Activated naive CD4-positive, alpha-beta T cell treated with anti-CD3 and anti-CD28 coated beads for 36 hours (primary cell): ENCODE measurements at places on chromosomes 12 and 14.

DNA sequence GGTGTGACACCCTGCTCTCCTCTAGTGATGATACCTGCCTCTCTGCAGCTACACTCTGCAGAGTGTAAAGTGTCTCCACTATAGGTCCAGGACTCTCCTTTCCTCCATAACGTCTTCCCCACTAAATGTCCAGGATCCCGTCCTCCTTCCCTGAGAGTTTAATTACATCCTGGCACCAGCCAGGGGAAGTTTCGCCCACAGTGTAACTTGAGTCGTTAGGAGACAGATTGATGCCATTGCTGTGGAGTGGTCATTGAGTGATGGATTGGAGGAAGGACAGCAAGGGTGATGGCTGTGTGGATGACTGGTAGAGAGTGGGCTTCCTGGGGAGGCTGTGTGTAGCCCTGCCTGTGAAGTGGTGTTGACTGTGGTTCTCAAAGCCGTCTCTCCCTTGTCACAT is 84.0 kb upstream of the TMEM132D start:
- no peak for DNase-seq
- no peak overlapping the region for H3K27ac ChIP-seq
- H3K27me3 ChIP-seq: peaks cover 13% of the 10 kb centered on the region
- no peaks in the 10 kb centered on the region for H3K4me1 ChIP-seq
- H3K36me3 ChIP-seq: no peaks in the 10 kb centered on the region

GRCh38 chr12:78226763-78227162 is 396.1 kb downstream of the NAV3 start:
- H3K27me3 ChIP-seq: no peaks in the 10 kb centered on the region
- H3K4me3 ChIP-seq: no peak overlapping the region
- no peak overlapping the region for H3K27ac ChIP-seq
- DNase-seq: no peak
- no peaks in the 10 kb centered on the region for H3K36me3 ChIP-seq
- peaks cover 3% of the 10 kb centered on the region for H3K4me1 ChIP-seq

DNA sequence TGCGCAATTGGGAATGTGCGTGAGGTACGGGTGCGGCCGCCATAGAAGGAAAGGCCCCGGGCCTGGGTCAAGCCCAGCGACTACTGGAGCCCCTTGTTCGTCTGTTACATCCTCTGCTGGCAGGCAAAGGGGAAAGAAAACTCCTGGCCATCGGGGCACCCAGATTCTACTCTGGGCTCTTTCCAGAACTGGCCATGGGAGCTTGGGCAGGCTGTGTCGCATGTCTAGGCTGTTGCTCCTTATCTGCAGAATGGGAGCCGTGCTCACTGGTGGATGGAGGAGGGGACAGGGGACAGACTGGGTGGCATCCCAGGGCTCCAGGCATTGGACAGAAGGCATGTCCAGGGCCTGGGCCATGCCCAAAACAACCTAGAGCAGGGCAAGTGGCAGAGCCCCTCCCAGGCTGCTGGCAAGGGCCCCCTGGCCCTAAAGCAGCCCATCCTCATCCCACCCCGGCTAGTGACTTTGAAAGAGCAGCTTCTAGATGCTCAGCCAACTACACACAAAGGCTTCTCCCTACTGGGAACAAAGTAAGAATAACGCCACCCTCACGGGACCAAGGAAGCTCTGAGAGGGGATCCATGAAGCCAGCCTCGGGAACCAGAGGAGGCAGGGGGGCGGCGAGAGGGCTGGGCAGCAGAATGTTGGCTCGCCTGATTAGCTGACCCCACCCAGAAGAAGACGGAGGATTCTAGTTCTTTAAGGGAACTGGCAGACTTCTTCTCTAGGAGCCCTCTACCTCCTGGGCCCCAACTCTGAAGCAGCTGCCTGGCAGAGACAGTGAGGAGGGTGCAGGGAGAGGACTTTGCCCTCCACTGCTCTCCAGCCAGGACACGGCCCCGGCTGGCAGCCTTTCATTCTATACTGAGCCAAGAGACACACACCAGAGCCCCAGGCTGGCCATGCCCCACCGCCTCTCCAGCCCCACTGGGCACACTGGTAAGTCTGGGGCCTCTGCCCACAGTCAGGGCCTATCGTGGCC is 96.8 kb downstream of the SINHCAF start:
- H3K27me3 ChIP-seq: no peaks in the 10 kb centered on the region
- no peak overlapping the region for H3K4me3 ChIP-seq
- no peaks in the 10 kb centered on the region for H3K36me3 ChIP-seq
- no peak overlapping the region for H3K27ac ChIP-seq
- DNase-seq: no peak

DNA sequence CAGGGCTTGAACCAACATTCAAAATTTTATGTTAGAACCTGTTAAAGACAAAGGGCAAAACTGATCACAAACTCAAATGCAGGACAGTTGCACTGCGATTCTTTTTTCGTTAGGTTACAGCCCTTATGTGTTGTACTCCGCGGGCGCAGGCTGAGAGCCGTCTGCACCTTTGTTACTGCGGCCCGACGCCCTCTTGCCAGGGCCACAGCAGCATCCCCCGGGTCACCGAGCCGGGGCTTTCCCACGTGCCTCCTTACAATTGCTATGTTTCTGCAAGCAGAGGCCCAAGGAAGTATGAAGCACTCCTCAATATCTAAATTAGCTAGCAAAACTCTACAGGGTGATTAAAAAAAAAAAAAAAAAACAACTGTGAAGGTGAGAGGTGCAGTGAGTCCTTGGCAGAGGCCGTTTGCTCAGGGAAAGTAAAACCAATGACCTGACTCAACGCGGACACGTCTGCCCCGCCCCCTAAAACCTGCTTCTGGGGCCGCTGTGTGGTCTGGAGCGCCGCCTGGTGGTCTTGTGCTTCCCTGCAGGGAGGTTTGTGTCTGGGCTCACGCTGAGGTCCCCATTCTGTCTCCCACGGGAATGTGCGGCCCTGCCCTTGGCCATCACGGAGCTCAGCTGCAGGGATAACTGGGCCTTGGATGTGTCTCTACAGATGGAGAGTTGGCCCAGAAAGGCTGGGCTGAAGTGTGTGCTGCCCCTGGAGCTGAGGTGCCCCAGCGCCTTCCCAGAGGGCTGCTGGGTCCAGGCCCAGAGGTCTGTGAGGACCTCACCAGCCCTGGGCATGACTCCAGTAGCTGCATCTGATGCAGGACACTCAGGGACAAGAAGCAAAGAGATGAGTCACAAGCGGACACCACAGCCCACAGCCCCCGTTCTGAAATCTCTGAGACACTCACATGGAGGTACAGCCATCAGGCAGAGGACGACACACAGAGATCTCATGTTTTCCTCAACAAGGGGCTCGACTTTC is 418.5 kb downstream of the TMEM121 start:
- peak; percentile 91 for DNase-seq
- no peak overlapping the region for H3K4me3 ChIP-seq
- H3K27ac ChIP-seq: no peak overlapping the region
- H3K4me1 ChIP-seq: peaks cover 8% of the 10 kb centered on the region

DNA sequence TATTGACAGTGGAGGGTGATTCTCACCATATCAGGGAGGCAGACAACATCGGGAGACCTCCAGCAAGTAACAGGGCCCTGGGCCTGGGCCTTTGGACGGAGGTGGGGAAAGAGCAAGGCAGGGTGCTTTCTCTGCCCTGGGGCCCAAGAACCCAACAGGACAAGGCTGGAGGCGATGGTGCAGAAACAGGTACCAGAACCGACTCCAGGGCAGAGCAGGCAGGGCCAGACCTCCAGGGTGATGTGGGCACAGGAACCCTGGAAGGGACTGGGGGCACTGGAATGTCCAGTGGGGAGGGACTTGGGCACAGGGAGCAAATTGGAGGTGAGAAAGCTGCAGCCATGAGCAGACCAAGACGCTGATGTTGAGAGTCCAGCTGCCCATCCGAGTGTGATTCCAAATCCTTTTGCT is 44.4 kb downstream of the PRMT8 start:
- no peak overlapping the region for H3K27ac ChIP-seq
- no peak for DNase-seq
- H3K36me3 ChIP-seq: no peaks in the 10 kb centered on the region
- no peak overlapping the region for H3K4me3 ChIP-seq

GRCh38 chr12:90978117-90978770 is 23.3 kb upstream of the CCER1 start:
- H3K4me3 ChIP-seq: no peak overlapping the region
- no peak for DNase-seq
- no peaks in the 10 kb centered on the region for H3K36me3 ChIP-seq
- peaks cover 6% of the 10 kb centered on the region for H3K27me3 ChIP-seq
- H3K27ac ChIP-seq: no peak overlapping the region

DNA sequence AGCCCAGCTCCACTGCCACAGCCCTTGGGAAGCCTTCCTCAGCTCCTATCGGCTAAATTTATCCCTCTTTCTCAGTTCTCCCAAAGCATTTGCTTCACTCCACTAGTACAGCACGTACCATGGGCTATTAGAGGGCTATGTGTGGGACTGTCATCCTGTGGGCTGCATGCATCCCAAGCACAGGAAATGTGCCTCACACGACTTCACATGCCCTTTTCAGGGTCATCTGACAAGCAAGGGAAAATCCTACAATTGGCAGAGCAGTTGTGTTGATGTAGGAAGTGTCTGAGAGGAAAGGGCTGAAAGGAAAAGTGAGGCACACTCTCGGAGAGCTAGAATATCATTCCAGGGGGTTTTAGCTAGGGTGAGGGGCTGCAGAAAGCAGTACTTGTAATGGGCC is 47.6 kb downstream of the NINJ2 start:
- H3K4me3 ChIP-seq: no peak overlapping the region
- H3K36me3 ChIP-seq: no peaks in the 10 kb centered on the region
- DNase-seq: no peak
- H3K27me3 ChIP-seq: no peaks in the 10 kb centered on the region

DNA sequence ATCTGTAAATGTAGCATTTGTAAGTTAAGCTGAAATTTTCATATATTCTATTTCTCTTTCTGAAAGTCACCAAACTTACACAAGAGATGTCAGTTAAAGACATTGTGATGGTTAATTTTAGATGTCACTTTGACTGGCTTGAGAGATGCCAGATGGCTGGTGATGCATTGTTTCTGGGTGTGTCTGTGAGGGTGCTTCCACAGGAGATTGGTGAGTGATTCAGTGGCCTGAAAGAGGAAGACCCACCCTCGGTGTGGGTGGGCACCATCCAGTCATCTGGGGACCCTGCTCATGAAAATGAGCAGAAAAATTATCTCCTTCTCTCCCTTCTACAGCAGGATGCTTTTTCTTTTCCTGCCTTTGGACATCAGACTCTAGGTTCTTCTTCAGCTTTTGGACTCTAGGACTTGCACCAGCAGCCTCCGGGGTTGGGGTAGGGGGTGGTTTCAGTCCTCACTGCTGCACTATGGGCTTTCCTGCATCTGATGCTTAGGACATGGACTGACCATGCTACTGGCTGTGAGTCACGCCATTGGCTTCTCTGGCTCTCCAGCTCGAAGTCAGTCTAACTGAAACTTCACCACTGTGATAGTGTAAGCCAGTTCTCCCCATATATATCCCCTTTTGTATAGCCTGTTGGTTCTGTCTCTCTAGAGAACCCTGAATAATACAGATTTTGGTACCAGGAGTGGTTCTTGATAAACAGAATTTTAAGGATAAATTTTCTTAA is 20.9 kb downstream of the PDE6H start:
- peak; percentile 42 for DNase-seq
- no peak overlapping the region for H3K27ac ChIP-seq
- H3K4me3 ChIP-seq: no peak overlapping the region
- H3K36me3 ChIP-seq: peaks cover 1% of the 10 kb centered on the region

DNA sequence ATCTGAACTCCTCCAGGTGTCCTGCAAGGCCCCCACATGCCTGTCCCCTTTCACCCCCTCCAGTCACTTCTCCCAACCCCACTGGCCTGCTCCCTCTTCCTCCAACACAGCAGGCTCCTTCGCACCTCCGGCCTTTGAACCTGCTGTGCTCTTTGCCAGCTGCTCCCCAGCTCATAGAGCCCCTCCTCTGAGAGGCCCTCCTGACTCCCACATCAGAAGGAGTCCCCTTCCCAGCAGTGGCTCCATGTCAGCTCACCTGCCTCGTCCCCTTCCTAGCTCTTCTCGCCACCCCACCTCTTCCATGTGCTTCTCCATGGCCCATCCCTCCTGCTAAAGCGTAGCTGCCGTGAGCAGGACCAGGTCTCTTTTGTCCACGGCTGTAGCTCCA is 22.1 kb downstream of the SCARB1 start:
- DNase-seq: no peak
- no peaks in the 10 kb centered on the region for H3K36me3 ChIP-seq
- no peak overlapping the region for H3K4me3 ChIP-seq
- H3K4me1 ChIP-seq: no peaks in the 10 kb centered on the region
- no peaks in the 10 kb centered on the region for H3K27me3 ChIP-seq

DNA sequence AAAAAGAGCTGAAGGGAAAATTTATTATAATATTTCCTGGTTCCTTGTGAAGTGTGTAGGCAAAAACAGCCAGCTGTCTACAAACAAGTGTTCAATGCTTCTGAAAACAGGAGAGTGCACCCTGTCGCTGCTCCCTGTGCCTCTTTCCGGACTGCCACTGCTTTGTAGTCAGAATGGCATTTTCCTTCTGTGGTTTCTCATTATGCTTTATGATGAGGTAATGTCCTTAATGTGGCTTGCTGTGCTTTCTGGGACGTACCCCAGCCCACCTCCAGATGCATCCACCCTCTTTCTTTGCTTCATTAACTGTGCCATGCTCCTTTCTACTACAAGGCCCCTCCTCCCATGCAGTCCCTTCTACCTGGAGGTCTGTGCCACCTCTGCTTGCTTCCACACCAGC is 148.1 kb downstream of the SYT1 start:
- no peaks in the 10 kb centered on the region for H3K27me3 ChIP-seq
- no peak overlapping the region for H3K27ac ChIP-seq
- H3K4me3 ChIP-seq: no peak overlapping the region
- H3K4me1 ChIP-seq: no peaks in the 10 kb centered on the region

DNA sequence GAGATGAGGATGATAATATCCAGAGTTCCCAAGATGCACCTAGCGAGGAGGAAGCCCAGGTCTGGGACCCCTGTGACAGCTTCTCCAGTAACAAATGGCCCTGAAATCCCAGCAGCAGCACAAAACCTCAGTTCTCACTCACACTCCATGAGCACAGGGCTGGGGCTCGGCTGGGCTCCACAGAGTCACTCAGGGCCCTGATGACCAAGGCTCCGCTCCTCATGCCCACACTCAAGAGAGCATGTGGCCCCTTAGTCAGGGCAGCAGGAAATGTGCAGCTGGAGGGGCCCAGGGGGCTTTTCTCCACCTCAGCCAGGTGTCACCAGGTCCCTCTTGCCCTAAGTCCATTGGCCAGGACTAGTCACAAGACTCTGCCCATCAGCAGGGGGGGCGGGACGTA is 242.7 kb upstream of the SFSWAP start:
- no peaks in the 10 kb centered on the region for H3K4me1 ChIP-seq
- no peaks in the 10 kb centered on the region for H3K27me3 ChIP-seq
- no peak for DNase-seq
- no peak overlapping the region for H3K27ac ChIP-seq
- H3K36me3 ChIP-seq: peaks cover 1% of the 10 kb centered on the region
- no peak overlapping the region for H3K4me3 ChIP-seq
